Activated CD4-positive, alpha-beta T cell treated with anti-CD3 and anti-CD28 coated beads, Interleukin-2, Interleukin-4, amounts not matched to agents 100 ng/mL and 50 ng/mL, durations not matched to agents 16 hours and 8 hours (primary cell): ENCODE measurements at places on chromosomes 13 and 19.
A peak's percentile ranks its signal among the peaks of the same experiment; 100 is the strongest.

DNA sequence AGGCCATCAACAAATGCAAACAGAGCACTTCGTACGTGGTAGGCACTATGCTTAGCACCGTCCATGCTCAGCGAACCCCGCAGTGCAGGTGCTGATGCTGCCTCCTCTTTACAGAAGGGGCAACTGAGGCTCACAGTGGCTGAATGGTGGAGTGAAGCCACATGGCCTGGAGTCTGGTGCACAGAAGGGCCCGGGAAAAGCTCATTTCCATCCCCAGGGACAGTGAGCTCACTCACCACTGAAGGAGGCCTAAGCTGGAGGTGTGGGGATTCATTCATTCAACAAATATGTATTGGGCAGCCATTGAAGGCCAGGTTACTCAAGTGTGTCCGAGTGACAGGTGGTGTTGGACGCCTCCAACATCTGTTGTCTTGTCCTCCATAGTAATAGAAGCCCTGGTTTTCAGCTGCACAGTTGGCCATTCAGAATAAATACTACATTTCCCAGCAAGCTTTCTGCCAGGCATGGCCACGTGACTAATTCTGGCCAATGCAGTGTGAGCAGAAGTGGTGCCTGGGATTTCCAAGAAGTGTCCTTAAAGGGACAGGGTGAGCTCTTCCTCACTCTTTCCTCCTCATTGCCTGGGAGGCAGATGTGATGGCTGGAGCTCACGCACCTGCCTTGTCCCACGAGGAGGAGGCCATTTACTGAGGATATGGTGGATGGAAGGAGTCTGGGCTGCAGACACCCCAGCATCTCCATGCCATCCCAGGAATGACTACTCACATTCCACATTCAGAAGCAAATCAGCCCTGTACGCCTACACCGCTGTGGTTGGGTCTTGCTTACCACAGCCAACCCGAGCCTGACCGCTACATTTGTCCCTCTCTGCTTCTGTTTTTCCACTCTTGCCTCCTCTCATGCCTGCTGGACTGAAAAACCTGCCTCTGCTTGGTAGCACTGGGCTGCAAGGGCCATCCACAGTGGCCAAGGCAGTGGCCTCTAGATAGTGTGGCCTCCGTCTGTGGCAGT lies 2.3 kb upstream of the ZNRF4 start:
- no peak for DNase-seq

DNA sequence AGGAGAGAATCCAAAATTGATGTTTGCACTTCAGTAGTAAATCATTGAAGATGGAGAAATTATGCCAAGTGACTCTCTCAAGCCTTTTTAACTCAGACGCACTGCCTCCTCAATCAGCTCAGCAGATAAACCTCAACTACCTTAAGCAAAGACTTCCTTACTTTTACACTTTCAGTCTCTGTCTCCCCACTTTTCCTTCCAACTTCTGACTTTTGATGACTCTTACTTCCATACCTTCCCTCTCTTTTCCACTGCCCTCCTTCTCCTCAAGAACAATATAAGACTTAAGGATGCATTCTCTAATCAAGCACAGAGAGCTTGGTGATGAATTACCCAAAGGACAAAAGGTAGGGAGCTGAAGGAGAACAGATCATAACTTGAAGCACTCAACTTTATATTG lies 4.8 kb upstream of the DACH1 start:
- DNase-seq = no peak

- DNase-seq = no peak
Observed at GRCh38 chr19:40962460-40962961, 28.6 kb upstream of the CYP2B6 start.

DNA sequence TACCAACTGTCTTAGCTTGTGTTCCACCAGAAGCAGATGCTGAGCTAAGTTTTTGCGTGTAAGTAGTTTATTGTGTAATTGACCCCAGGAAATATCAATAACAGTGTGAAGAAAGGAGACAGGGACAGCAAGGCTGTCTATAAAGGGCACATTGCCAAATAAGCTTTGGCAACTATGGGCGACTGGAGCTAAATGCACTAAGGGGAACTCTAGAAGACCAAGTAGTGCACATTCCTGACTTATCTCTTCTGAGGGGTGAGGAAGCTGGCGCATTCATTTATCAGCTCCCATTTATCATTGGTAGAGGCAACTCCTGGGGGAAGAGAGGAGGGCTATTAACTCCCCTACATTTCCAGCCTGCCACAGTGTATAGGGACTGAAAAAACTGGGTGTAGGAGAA lies 135.0 kb downstream of the DLEU7 start:
- no peak for DNase-seq

GRCh38 chr13:21012211-21012610 lies 49.2 kb downstream of the LATS2 start:
- no peak for DNase-seq

DNA sequence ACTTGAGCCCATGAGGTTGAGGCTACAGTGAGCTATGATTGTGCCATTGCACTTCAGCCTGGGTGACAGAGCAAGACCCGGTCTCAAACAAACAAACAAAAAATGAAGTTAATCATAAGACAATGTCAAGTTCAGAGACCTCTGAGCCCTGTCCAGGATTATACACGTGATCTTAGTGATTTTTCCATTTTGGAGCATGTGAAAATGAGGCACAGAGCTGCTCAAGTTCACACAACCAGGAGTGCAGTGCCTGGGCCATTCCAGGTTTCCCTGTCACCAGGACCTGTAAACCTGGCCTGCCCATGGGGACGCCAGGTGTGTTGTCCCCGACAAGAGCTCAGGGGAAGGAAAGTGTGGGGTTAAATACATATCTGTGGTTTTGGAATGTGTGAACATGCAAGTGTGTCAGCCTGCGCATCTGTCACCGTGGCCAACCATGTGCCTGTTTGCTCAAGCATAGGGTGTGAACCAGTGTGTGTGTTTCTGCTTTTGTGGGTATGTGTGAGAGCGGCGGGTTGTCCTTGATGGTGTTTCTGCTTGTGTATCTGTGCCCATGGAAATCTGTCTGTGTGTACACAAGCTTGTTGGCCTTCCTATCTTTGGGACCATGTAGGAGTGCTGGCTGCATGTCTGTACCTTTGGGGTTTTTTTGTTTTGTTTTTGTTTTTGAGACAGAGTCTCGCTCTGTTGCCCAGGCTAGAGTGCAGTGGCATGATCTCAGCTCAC lies 1.5 kb upstream of the FXYD1 start:
- DNase-seq = no peak

GRCh38 chr19:37941782-37942515 lies 34.9 kb downstream of the SIPA1L3 start:
- DNase-seq = no peak

DNA sequence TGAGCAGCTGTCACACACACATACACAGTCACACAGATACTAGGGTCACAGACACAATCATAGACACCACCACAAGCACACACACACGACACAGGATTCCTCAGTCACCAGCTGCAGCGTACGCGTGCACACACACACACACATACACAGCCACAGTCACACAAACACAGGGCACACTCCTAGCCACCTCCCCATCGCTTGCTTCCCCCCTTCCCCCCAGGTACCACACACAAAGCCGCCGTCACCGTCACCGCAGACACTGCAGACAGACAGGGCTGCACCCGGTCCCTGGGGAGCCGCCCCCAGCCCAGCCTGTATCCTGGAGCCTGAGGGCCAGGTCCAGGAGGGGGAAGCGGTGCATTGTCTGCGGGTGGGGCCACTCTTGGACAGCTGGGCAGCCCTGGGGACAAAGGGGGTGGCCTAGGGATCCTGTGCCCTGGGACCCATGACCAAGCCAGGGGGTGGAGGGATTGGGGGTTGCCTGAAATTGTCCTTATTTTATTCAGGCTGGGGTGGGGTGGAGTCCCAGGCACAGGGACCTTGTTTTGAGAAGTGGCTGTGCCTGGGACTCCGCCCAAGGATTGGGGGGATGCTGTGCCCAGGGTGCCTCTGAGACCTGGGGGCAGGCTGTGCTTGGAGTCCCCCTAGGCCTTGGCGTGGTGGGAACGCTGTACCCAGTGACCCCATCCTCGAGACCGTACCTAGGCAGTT lies 957 bp downstream of the NUMBL start:
- no peak for DNase-seq

- DNase-seq = no peak
Observed at GRCh38 chr13:43546251-43546650, 240.5 kb downstream of the ENOX1 start.

DNA sequence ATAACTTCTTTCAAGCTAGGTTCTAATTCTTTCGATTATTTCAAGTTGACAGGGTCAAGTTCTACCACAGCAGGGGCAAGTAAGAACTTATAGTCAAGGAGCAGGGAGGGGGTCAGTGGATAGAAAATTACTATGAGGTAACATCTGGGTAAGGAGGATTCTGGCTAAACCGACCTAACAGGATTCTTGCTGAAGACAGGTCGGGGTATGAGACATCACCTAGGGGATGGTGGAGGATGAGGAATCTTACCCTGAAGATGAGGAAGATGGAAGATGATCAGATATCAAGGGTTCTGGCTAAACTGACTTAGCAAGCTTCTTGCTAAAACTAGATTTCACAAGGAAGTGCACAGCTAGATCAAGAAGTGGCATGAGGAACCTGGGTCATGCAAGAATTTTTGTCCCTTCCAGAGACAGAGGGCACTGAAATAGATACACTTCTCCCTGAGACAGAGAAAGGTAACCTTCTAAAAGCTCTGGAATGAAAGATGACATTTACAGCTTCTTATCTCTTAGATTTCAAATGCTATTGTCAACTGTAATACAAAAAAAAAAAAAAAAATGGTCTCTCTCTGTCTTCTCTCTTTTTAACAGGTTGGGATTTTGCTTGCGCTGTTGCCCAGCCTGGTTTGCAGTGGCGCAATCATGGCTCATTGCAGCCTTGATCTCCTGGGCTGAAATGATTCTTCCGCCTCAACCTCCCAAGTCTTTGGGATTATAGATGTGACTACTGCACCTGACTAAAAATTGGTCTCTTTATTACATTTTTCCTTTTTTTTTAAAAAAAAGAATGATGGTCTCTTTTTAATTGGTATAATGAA lies 9.6 kb upstream of the METTL21C start:
- no peak for DNase-seq

DNA sequence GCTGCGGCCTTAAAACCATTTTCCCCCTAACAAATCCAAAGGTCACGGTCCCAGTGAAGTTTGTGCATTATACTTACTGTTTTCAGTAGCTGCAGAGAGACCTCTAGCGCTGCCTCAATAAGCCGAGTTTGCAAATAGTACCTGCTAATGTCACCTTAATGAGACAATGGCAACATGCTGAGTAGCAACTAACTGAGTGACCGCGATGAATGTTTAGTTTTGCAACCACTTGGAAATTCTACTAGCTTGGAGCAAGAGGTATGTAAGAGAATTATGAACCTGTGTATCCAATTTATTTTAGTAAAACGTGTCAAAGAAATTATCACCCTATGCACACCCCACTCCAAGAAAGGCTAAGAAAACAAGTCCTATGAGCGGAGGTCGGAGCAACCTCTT lies 1.2 kb downstream of the KPNA3 start:
- DNase-seq = peak; percentile 25

DNA sequence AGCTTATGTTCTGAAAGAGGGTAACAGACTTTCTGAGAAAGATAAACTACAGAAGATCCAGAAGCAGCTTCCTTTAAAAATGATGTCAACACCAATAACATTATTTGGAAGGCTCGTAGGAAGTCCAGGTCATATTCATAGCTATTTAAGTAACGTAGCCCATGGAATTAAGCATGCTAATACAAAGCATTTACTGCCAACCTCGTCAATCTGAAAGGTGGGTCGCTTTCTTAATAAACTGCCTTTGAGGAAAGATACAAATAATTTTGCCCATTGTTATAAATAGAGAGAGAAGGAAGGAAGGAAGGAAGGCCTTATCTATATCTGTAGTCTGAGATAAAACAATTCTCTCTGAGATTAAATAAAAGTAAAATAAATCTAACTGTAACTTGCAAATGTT lies 80.3 kb downstream of the STARD13 start:
- no peak for DNase-seq

- DNase-seq = no peak
Observed at GRCh38 chr13:93420887-93421286, 194.3 kb downstream of the GPC6 start.

DNA sequence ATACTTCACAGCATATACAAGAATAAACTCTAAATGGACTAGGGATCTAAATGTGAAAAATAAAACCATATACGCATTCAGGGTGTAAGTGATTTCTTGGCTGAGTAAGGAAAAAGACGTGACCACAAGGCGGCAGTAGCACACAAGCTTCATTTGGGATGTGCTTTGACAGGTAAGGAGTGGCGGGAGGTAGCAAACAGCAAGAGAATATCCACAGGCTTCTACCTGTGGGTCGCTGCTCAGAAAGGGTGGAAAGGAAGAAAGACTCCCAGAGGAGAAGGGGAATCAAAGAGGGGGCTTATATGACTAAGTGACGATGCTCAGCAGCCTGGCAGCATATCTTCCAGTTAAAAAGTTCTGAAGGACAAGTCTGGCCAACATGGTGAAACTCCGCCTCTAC lies 2.5 kb upstream of the ZNF121 start:
- DNase-seq = peak; percentile 69

DNA sequence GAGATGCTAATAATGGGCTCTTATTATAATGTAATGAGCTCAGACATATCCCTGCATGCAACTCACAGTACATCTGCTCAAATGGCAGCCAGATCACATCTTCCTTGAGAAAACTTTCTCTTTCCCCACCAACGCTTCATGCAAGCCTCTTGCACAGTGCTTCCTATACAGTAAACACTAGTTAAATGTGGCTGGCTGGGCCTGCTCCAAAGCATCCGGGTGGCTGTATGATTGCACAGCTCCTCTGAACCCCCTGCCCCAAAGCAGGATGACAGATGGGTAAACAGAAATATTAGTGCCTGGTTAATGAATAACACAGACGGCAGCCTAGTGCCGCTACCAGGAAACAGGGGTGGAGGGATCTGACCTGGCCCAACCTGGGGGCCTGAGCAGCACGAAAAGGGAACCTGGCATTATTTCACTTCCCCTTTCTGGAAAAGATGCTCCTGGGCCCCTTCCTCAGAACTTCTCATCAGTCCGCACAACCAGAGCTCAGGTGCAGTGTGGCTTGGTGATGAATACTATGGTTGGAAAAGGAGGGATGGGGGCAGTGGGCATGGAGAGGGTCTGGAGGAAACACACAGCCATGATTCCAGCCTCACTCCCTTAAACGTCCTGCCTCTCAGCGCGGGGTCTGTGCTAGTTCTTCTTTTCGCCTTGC lies 10.8 kb downstream of the FFAR2 start:
- DNase-seq = no peak

GRCh38 chr13:70812481-70812880 lies 704.2 kb upstream of the KLHL1 start:
- DNase-seq = no peak

- DNase-seq = no peak
Observed at GRCh38 chr19:16073481-16073880, 2.8 kb upstream of the TPM4 start.

- DNase-seq = no peak
Observed at GRCh38 chr19:3982701-3983541, 2.3 kb downstream of the EEF2 start.

DNA sequence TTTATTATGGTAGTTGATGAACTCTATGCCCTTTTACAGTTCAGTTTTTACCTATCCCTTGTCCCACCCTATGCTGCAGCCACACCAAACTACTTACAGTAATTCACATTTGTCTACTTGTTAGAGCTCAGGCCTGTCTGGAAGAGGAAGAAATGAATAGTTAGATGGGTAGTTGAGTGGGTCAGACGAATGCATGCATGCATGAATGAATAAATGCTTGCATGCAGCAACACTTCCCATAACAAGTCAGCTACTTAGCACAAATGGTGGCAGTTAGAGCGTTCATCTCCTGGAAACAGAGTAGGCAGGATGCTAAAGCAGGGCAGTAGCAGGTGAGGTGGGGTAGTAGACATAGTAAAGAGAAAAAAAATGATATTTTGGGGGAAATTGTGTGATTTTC lies 322.3 kb downstream of the NDFIP2 start:
- DNase-seq = no peak
